ENCODE measurements at places on chromosomes 12 and 14.

DNA sequence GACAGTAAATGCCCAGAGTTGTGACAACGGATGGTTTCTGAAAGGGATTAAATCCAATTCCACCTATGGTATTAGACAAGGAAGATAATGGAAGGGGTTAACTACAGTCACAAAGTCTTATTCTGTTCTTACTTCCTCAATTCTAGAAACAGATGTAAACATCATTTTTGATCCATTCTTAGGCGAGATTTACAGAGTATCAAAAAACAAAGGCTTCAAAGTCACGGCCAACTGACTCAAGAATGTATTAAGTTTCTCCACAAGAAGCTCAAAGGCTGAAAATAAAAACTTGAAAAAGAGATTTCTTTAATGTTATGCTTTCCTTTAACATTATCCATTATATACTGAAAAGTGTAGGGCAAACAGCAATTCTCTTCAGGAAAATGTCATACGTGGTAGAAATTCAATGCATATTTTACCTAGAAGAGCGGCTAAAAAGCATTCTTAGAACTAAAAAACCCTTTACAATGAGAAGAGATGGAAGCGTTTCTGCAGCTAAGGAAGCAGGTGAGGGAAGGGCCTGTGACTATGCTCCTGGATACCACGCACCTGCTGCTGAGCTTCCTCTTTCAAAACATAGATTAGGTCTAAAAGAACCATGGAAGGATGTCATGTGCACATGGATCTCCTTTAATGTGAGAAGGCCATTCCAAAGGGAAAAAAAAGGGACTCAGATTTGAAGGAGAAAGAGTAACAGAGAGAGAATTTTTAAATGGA is 185.8 kb downstream of the STXBP6 start:
- no peak for DNase-seq

DNA sequence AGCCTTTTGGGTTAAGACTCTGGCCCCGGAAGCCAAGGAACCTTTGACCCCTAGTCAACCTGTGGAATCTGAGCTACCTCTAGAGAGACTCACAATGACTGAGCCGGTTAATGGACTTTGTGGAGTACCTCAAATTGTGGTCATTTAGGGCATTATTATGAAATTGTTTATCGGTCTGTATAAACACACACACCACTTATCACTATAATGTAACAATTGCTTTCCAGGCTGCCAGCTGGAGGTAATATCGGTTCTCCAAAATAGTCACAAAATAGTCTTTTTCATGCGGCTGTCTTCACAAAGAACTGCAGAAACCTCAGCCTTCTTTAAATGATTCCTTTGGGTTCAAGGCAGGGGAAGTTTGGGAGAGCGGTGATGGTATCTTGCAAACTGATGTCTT is 144.2 kb downstream of the DACT1 start:
- no peak for DNase-seq

GRCh38 chr14:89024691-89025090 is 200.2 kb downstream of the TTC8 start:
- DNase-seq = no peak

GRCh38 chr12:89311703-89312293 is 40.5 kb downstream of the DUSP6 start:
- no peak for DNase-seq

DNA sequence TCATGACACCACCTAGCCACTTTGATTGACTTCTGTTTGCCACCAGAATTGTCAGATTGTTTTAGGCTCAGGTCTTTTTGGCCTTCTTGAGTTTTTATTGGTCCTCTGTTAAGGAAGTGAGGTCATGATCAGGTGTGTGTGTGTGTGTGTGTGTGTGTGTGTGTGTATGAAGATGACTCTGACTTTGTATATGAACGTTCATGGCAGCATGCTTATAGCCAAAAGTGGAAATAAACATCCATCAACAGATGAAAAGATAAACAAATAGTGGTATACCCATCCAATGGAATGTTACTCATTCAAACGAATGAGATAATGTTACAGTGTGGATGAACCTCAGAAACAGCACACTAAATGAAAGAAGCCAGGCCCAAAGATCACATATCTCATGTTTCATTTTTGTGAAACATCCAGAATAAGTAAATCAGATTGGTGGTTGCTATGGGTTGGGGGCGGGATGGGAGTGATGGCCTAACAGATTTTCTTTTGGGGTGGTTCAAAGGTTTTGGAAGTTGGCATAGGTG is 258.6 kb downstream of the KTN1 start:
- no peak for DNase-seq

- DNase-seq = no peak
These were observed 6.5 kb downstream of the CCDC175 start for GRCh38 chr14:59570122-59570521.
